ENCODE measurements at places on chromosomes 13 and 19. TPM values are rescaled to one million over a fixed set of nuclear protein-coding genes. Genes with fewer than 3 reads are reported as not detected.

PSMD8 gene
- total RNA-seq = 189 TPM

ZNF738 gene
- total RNA-seq = 15.5 TPM

PLPPR2 gene
- total RNA-seq = 4.4 TPM

PNMA8B gene
- 0.43 TPM for total RNA-seq

PTGER1 gene
- 0.20 TPM for total RNA-seq

PLVAP gene
- total RNA-seq = not detected

LGALS4 gene
- total RNA-seq = 0.66 TPM

PSPN gene
- 3.4 TPM for total RNA-seq

SBK2 gene
- total RNA-seq = not detected

SMIM44 gene
- total RNA-seq = not detected

LRRC63 gene
- total RNA-seq = 0.99 TPM

CNOT3 gene
- 57.3 TPM for total RNA-seq

ARHGEF18 gene
- total RNA-seq = 30.1 TPM

POU4F1 gene
- total RNA-seq = 0.25 TPM

GRCh38 chr13:78401873-78402707 is 201.3 kb downstream of the POU4F1 start:
- DNase-seq = no peak

DNA sequence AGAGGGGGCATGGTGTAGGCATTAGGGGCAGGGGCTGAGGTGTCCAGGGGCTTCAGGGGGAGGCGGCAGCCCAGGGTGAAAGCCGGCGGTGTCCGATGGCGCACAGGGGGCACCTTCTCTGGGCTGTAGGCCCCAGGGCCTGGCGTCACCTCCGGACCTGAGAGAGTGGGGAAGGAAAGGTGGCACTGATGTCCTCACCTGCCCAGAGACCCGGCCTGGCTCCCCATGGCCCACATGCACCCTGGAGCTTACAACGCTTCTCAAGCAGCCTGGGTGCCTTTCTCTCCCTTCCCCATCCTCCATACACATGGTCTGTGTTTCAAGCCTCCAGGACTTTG is 3.3 kb upstream of the SHC2 start:
- no peak for DNase-seq

- no peak for DNase-seq
These were observed 531.3 kb downstream of the RFC3 start for GRCh38 chr13:34349091-34349722.

DNA sequence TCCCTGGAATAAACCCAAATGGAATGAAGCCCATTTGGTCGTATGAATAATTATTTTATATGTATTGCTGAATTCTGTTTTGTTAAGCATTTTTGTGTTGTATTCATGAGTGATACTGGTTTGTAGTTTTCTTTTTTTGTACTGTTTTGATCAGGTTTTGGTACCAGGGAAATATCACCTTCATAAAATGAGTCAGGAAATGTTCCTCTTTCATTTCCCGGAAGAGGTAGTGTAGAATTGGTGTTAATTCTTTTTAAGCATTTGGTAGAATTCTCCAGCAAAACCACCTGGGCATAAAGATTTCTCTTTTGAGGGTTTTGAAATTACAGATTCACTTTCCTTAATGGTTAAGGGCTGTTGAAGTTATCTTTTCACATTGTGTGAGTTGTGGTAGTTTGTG is 13.3 kb downstream of the SPATA13 start:
- DNase-seq = no peak

GRCh38 chr13:95862408-95862807 is 185.5 kb downstream of the DNAJC3 start:
- DNase-seq = no peak

DNA sequence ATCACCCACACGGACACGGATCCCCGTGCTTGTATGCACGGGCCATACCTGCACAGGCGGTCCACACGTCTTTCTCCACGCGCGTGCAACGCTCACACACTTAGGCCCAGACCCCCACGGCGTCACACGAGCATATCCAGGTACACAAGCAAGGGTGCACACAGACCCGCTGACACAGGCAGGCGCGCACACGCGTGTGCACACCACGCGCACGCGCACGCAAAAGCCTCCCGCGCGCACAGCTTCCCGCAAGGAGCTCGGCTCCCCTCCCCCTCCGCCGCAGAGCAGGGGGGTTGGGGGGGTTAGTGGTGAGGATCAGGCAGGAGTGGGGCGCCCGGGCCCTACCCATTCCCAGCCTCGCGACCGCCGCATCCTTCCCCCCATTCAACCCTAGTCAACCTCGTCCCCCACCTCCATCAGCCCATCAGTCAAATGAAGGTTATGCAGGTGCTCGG is 407 bp downstream of the RAB3A start:
- DNase-seq = no peak

- no peak for DNase-seq
These were observed 822.9 kb upstream of the PRR20A start for GRCh38 chr13:56317841-56318240.

DNA sequence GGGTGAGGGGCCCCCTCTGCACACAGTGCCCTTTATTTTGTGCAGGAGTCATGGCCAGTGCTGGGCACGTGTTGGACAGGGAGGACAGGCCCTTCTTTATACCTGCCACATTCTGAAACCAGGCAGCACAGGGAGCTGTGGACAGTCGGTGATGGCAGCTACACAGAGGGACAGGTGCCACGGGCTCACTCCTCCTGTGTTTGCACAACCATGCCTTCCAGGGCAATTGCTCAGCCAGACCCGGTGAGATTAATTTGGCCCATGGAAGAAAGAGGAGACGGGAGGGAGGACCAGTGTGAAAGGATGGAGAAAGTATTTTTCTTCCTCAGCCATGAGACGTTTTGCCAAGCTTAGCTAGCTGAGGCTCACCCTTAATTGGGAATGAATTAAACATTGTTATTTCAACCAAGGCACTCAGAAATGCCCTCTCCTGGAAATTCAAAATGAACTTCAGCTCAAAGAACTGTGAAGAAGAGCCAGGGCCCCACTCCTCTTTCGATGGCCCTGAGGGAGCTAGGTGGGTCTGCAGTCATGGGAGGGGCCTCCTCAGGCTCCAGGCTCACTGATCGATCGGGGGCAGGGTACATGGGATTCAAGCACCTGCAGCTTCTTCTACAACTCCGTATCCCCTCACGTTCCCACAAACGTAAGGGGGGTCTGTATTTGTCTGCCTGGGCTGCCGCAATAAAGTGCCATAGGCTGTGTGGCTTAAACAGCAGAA is 41.2 kb downstream of the SHISA2 start:
- DNase-seq = no peak

- DNase-seq = no peak
These were observed 10.6 kb upstream of the LRRC25 start for GRCh38 chr19:18408053-18408476.

- DNase-seq = peak; percentile 88
These were observed 2.5 kb upstream of the EEF2 start for GRCh38 chr19:3987619-3988371.

DNA sequence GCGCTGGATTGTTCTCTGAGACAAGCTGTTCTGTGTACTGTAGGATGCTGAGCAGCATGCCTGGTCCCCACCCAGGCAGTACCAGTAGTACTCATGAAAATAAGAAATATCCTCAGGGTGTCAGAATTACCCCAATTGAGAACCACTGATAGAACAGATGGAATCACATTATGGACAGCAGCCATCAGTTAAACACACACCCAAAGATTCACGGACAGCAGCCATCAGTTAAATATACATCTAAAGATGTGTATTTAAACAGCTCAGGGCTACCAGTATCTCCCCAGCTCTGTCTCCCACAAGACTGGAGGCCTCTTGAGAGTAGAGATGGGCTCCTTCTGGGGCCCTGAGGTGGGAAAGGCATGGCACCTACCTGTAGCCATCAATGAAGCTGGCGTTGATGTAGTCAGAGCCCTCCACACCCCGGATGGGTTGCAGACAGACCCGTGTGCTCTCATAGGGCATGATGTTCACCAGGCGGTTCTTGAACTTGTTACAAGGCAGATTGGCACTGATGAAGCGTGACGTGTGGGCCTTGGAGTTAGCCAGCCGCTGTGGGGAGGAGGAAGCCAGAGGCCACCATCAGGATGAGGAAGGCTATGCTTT is 129.3 kb downstream of the PTPRS start:
- DNase-seq = no peak

DNA sequence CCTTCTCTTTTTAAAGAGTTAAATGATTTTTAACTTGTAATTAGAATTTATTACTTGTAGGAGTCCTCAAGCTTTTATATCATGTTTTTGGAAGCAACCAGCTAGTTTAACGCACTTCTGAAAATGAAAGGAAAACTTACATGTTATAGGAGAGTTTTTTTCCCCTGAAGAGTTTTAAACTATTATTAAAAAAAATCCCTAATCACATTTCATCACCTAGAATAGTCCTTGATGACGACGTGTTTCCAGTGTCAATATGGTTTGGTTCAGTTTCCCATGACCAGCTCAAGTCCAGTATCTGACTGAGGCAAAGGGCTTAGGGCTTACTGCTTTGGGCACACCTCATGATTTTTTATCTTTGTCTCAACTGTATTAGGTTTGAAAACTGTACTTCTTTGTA is 36.0 kb downstream of the URI1 start:
- no peak for DNase-seq

- no peak for DNase-seq
These were observed 288.0 kb upstream of the TMTC4 start for GRCh38 chr13:100962585-100962984.

DNA sequence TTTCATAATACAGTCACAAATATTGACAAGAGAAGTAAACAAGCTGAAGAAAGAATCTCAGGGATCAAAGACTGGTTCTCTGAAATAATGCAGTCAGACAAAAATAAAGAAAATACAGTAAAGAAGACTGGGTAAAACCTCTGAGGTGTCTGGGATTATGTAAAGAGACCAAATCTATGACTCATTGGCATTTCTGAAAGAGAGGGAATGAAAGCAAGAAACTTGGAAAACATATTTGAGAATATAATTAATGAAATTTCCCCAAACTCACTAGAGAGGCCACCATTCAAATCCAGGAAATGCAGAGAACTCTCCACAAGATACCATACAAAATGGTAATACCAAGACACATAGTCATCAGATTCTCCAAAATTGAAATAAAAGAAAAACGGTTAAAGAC is 53.0 kb upstream of the GPC6 start:
- DNase-seq = no peak

DNA sequence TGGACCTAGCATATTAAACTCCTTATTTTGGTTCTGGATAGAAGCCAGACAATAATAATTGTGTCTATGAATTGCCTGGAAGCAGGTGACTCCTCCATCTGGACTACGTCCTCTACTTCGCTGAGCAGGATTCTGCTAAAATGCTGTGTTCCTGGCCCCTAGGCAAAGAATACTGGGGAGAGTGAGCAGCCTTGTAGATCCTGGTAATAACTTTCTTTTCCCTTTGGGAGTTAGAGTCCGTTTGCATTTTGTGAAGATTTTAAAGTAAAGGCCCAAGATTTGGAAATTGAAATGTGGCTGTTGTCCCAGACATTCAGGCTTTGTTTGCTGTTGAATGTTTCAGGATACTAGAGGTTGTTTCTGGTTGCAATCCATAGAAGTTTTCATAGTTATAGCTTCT is 511.9 kb upstream of the KLF12 start:
- DNase-seq = no peak

DNA sequence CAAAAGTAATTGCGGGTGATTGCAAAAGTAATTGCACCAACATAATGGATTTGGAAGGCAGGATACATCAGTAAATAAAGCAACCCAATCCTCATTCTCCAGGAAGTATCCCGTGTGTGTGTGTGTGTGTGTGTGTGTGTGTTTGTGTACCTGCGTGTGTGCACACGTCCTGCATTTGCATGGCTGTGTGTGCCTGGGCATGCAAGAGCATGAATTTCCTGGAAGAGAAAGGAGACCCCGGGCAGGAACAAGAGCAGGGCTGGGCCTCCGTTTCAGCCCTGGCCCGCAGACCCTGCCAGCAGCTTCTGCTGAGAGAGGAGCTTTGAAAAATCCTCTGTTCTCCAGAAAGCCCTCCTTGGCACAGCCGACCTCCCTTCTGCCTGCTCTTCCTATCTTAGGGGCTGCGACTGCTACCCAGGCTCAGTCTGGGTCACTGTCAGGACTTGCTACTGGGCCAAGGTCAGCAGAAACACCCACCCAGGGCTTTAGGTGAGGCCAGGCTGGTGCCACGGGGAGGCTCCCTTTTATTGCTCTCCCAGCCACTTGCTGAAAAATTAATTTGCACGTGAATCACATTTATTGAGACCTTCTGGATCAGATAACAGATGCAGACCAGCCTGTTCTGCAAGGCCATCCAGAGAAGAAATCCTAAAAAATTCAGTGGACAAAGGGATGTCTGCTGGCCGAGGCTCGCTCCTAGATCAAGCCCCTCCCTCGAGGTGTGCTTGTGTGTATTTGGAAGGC is 258.3 kb downstream of the ZNF536 start:
- no peak for DNase-seq

DNA sequence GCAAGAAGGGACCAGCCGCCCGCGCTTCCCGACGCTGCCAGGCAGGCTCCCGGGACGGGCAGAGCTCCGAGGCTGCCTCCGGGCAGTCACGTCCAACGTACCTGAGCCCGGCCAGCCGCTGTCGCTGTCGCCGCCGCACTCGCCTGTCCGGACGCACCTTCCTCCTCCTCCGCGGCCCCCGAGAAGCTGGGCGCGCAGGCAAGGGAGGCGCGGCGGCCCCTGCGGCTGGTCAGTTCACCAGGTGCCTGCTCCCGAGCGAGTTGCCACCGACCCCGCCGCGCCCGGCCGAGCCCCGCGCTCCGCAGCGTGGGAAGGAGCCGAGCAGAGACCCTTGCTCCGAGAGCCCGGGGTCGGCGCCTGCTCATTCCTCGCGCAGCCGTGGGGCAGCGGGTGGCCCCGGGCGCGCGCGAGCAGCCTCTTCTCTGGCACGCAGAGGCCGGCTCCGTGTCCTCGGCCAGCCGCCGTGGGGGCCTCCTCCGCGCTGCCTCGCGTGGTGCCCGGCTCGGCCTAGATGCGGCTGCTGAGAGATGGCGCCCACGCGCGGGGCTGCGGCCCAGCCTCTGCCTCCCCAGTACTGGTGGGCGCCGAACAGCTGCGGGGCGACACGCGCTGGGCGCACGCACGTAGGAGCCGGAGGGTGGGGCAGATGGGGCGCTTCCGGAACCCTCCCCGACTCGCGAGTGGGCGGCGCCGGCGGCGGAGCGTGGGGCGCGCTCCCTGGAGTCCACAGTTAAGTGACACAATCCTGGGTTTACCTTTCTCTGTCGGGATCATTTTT is 419.4 kb downstream of the UQCRFS1 start:
- DNase-seq = no peak

GRCh38 chr13:110518571-110518970 is 43.0 kb downstream of the RAB20 start:
- DNase-seq = no peak

- no peak for DNase-seq
These were observed 188.4 kb upstream of the GPC6 start for GRCh38 chr13:93038187-93038586.

GRCh38 chr13:102012299-102013293 is 389.3 kb downstream of the FGF14 start:
- no peak for DNase-seq

- DNase-seq = no peak
These were observed 6.5 kb upstream of the PTOV1 start for GRCh38 chr19:49844138-49845095.

DNA sequence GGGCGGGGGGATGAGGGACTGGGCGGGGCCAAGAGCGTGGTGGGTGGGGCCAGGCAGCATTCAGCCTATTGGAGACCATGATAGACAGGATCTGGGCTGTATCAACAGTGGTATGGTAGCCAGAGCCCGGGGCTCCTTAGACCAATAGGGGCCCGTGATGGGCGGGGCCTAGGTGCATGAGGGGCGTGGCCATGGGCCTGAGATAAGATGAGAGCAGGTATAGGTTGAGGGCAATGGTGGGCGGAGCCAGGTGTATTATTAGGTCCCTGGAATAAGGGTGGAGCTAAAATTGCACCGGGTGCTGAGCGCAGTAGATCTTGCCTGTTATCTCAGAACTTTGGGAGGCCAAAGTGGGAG is 5.3 kb downstream of the ABCA7 start:
- DNase-seq = no peak

Data from activated naive CD4-positive, alpha-beta T cell treated with anti-CD3 and anti-CD28 coated beads, Interleukin-2, amount 50 U/mL, for 72 hours (primary cell).